Left forelimb (tissue), 1 donor: ENCODE measurements at places on chromosomes 4 and X.

GRCh38 chr4:38924353-38924752 is 56.7 kb downstream of the FAM114A1 start:
- no peak for DNase-seq

DNA sequence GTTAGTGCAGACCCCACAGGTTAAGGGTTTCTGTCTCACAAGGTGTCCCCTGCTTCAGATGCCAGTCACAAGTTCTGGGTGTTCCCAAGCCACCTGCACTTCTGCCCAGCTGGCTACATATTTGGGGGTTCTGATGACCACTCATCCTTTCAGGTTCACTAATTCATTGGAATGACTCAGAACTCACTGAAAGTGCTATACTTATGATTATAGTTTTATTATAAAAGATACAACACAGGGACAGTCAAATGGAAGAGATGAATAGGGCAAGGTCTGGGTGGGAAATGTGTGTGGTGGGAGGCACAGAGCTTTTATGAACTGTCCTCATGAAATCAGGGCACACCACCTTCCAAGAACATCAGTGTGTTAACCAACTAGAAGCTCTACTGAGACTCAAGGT is 97.7 kb upstream of the CASK start:
- no peak for DNase-seq

- no peak for DNase-seq
These were observed 54.0 kb downstream of the METTL14 start for GRCh38 chr4:118739022-118739713.

DNA sequence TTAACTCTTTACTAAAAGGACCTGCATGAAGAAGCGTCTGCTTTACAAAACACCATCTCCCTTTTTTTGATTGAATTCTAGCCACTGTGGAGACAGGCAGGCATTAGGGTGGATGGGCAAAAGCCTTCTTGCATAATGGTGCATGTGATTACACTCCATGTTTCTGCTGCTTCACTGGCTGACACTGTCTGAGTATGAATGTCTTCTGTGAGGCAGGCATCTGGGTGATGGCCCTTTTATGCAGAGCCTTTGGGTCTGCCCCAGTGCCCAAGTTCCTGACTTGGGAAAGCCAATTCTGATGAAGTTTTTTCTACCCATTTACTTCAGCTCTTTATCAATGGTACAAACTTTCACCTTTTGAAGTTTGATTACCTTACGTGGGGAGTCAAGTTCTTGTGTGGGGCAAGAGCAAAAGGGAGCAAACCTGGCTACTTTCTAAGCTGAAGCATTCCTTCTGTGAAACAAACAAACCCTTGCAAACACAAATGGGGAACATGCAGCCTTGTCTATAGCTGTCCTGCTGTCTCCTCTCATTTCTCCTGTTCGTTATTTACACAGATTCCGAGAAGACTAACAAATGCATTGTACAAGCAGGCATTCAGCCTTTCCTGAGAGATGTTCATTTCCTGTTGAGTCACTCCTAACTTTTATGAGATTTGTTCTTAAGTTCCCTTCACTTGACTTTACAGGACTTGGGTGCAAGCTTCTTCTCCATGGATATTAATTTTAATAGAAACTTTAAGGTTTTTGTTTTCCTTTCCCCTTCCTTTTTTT is 301.9 kb downstream of the TLL1 start:
- DNase-seq: no peak

GRCh38 chr4:114691865-114692264 is 93.3 kb downstream of the UGT8 start:
- no peak for DNase-seq

DNA sequence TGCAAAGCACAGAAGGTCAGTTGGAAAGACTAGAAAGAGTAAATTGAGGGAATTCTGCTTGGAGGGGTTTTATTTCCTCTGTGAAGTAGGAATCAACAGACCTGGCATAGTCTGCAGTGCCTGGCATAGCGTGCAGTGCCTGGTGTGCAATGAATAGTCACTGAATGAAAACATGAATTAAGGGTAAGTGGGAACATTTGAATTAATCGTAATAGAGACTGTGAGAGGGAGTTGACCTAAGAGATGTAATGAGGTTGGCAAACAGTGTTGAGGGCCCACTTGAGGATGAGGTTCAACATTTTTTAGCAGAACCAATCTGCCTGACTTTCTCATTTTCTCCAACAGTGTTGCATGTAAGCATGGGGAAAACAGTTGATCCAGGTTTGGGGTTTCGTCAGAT is 377.2 kb upstream of the FTHL17 start:
- no peak for DNase-seq

DNA sequence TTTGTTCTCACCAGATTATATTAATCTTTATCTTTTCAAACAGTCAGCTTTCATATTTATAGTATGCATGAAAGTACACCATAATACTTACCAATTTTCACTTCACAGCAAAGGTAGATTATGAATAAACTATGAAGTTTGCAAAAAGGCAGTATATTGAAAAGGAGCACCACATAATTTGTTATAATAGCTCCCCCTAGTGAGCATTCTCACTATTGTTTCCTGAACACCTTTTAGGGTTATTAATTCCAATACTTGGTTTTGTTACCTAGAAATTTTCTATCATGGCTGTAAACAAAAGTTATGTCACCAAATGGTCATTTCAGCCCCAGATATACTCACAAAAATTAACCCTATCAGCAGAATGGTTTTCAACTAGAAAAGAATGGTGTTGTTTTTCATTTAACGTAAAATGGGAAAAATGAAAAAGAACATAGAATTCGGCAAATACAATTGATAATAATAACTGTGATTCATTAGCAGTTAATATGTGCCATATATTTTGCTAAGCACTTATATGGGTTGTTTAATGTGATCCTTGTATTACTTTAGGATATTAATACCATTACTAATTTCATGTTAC is 30.2 kb upstream of the NKX6-1 start:
- no peak for DNase-seq

- no peak for DNase-seq
These were observed 77.1 kb upstream of the RXFP1 start for GRCh38 chr4:158444621-158445020.

DNA sequence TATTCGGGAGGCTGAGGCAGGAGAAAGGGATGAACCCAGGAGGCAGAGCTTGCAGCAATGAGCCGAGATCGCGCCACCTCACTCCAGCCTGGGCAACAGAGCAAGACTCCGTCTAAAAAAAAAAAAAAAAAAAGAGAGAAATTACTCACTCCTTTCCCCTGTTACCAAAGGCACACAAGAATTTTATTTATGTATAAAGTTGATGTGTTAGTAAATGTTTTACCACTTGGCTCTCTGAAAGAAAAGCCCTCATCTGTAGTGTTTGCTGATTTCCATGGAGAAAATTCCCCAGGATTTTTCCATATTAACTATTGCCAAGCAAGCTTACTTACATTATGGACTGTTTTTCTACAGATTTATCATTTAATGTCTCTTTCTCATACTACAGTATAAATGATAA is 142.1 kb upstream of the PABPC4L start:
- no peak for DNase-seq

DNA sequence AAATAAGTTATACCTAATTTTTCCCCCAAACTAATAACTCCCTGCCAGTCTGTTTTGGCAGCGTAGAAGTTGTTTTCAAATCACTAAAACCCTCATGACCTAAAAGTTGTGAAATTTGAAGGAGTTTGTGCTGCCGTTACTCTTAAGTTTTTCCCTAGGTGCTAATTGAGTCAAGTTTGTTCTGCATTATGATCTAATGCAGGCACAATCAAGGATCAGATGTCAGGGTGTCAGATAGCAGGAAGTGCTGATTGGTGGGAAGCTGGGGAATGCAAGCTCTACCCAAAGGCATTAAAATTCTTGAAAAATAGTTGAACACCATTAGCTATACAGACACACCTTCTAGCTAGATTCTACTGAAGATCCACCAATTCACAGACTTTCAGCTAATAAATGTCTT is 51.9 kb downstream of the ARX start:
- DNase-seq: no peak

DNA sequence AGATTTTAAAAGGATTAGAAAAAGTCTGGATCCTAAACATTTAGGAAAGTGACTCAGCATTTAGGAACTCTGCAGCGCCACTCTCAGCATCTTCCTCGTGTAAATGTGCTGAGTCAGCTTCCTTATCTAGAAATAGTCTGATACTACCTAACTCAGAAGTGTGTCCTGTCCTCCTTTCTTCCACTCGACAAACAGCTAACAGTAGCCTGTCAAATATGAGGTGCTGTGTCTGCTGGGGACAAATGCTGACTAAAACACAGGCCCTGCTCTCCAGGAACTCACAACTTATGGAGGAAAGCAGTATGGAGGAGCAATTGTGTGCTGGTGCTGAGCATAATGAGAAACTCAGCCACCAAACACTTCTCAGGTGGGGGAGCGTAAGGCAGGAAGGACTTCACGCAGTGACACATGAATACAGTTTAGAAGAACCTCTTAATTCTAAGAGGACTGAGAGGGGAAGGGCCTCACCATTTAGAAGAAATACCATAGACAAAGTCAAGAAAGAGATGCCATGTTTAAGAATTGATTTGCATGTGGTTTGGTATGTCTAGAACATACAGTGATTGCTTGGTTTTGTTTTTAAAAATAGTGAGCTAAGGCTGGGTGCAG is 125.3 kb downstream of the SOWAHB start:
- DNase-seq: no peak

DNA sequence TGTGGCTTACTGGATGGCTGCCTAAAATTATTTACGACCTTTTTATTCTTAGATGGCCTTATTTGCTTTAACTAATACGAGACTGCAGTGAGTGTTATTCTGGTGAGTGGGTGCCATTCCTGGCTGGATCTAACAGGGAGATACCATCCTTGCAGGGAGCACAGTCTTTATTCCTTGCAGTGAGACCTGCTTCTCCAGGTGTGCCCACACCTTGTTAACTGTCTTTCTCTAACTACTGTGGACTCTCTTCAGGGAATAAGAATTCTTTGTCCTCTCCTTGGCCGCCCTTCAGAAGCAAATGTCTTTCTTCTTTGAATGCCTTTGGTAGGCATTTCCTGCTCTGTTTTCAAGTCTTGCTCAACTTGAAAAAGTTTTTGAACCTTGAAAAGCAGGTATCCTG is 34.1 kb upstream of the STOX2 start:
- no peak for DNase-seq

DNA sequence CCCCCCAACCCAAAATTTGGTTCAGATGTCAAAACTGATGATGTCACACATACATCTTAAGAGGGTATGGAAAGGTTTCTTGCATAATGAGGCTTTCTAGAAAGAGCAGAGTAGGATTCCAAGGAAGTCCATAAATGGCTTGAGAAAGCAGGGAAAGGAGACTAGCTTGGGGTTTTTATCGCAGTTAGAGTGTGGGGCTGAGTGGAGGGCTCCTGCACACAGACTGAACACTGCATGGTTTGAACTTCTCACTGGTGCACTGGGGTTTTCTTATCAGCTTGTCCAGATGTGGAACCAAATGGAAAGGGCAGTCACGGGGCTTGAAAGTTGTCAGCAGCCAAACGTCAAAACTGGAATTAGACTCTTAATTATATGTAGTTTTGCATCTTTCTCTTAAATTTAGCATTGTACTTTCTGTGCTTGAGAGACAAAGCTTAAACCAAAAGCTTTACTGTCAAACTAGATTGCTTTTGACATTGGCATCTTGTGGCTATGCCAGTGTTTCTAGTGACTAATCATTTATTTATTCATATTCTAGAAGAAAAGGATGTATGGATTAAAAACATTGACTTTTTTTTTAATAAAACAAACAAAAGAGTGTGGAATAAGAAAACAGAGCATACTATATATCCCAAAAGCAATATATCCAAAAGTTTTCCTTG is 78.3 kb upstream of the STIM2 start:
- DNase-seq: no peak

- DNase-seq: no peak
These were observed 51.4 kb downstream of the ATOH1 start for GRCh38 chr4:93879919-93880318.

- no peak for DNase-seq
These were observed 3.0 kb upstream of the NAP1L2 start for GRCh38 chrX:73217621-73218020.

- no peak for DNase-seq
These were observed 3.9 kb downstream of the ZFP42 start for GRCh38 chr4:187999406-187999932.

- DNase-seq: no peak
These were observed 139.6 kb downstream of the SPRY1 start for GRCh38 chr4:123536225-123536624.

GRCh38 chr4:26611372-26611771 is 27.5 kb downstream of the TBC1D19 start:
- no peak for DNase-seq

DNA sequence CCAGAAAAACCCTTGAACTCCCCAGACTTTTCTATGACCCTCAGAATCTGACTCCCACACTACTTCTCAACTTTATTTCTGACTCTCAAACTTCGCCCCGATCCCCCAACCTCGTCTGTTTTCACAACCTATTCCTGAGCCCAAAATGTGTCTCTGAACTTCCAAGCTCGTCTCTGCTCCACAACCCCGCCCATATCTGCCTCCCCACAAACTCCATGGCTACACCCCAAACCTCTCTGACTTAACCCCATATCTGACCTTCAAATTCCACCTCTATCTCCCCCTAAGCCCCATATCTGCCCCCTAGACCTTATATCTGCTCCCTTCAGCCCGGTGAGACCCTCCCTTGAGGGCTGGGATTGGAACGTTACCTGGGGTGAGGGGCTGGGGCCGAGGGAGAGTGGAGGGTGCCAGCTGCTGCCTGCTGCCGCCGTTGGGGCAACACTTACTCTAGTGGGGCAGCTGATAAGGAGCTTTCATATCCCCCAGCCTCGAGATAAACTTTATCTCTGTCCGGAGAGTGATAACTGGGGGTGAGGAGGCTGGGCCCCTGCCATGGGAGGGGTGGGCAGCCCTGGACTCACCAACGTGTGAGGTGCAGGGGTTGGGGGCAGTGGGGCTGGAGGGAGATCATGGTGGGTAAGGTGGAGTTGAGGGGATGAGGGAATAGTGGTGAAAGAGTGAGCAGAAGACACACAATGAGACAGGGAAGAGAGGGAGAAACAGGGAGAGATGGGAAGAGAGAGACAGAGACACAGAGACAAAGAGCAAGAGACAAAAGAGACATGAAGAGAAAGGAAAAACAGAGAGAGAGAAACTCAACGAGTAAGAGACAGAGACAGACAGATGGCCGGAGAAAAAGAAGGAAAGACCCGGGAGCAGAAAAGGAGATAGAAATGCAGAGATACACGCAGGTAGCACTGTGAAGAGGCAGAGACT is 1.4 kb downstream of the GATA1 start:
- DNase-seq: no peak

- DNase-seq: no peak
These were observed 86.8 kb downstream of the DIAPH2 start for GRCh38 chrX:96771486-96771885.

GRCh38 chr4:144583658-144584057 is 62.3 kb upstream of the HHIP start:
- DNase-seq: no peak

GRCh38 chr4:76301068-76301774 is 5.3 kb upstream of the STBD1 start:
- DNase-seq: no peak

DNA sequence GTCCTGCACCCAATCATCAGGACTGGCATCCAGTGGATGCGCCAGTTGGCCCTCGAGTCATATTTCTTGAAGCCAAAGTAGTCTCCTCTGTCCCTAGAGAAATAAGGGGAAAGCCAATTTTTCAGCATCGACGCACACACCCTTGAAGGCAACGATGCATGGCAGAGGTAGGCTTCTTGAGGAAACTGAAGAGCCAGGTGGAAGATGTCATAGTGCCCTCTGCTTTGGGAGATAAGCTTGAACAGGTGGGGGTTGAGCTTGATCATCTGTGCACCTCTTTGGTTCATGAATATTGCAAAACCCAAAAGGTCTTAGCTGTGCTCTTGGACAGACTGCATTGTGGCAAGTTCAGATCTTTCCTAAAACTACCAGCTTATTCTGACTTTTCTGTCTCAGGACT is 34.6 kb upstream of the WDR1 start:
- DNase-seq: no peak
